Fibroblast of the aortic adventitia (primary cell): ENCODE measurements at places on chromosomes 5 and 9. TPM values are rescaled to one million over a fixed set of nuclear protein-coding genes. Genes with fewer than 3 reads are reported as not detected.

TMEM171 gene
- total RNA-seq = 0.90 and 13.1 TPM in 2 replicates

FOXI1 gene
- total RNA-seq = not detected in 2 replicates

PCDHGC4 gene
- total RNA-seq = 2.5 and 5.2 TPM in 2 replicates

WDR38 gene
- not detected in 2 replicates for total RNA-seq

PGM5 gene
- total RNA-seq = 8.0 and 13.5 TPM in 2 replicates

GAPVD1 gene
- 52.7 and 53.1 TPM in 2 replicates for total RNA-seq
